ENCODE measurements at places on chromosomes 7 and 10. TPM values are rescaled to one million over a fixed set of nuclear protein-coding genes. Genes with fewer than 3 reads are reported as not detected.

GRCh38 chr7:101531726-101532357 lies 97.3 kb downstream of the MYL10 start:
- DNase-seq, result no peak

ADARB2 gene
- 1.3 TPM for total RNA-seq

DNA sequence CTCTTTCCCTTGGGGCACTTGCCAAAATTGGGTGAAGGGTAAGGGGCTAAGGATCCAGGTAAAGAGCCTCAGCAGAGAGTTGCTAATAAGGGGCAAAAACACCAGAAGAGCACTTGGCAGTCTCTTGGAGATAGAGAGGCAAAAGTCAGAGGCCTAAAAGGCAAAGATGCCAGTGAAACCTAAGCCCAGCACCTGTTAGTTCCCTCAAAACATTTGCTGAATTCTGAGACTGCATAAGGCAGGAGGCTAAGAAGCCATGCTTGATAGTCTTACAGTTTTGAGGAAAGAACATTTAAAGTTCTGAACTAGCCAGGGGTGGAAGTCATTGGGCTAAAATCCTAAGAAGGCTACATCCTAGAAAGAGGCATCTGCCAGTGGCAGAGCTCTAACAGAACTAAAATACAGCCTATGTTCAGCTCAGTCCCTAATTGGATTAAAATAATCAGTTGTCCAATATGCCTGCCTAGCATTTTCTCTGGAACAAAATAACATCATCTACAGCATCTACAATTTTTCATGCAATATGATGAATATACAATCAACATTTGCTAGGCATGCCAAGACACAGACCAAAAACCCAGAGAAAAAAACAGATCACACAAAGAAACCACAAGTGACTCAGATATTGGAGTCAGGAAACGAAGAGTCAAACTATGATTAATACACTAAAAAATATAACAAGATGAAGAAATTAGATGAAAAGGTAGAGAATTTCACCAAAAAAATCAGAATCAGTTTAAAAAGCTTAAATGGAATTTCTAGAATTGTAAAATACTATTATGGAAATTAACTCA lies 7.7 kb downstream of the HTR7 start:
- no peak for DNase-seq

DNA sequence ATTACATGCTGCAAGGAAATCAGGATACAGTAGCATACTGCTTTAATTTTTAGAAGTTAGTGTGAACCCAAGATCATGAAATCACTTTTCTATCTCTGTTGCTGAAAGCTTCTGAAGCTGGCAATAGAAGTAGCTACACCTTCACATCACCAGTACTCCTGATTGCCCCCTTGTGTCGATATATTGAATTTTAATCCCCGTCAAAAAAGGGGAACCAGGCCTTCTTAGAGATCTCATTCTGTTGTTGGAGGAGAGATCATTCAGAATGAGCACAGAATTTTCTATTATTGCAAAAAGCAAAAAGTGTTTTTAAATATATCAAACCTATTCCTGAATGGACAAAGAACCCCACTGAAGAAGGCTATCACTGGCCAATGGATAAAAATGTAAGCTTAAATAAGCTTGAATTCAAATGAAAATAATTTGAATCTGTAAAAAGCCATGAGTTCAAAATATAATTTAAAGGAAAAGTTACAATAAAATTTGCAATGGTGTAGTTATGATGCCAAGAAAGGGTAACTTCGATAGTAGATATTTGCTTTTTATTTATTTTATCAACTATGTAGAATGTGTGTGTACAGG lies 39.7 kb upstream of the TEX47 start:
- no peak for DNase-seq

- no peak for DNase-seq
Observed at GRCh38 chr10:822661-823367, 108.7 kb downstream of the LARP4B start.

DNA sequence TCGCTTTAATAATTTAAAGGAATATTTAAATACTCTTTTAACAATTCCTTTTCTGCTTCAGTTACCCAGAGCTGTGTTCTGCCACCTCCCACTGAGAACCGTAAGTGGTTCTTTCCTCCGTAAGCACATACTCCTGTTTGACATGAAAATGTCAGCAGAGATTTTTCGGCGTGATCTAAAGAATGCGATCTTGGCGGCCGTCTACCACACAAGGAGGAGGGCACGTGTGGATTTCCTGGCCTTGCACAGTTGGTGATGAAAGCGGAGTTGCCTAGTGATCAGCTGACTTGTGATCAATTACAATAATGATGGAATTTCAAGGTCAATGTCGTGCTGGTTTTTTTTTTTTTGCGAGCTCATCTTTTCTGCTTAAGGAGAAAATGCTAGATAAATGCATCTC lies 35.6 kb upstream of the INSIG1 start:
- no peak for DNase-seq

DNA sequence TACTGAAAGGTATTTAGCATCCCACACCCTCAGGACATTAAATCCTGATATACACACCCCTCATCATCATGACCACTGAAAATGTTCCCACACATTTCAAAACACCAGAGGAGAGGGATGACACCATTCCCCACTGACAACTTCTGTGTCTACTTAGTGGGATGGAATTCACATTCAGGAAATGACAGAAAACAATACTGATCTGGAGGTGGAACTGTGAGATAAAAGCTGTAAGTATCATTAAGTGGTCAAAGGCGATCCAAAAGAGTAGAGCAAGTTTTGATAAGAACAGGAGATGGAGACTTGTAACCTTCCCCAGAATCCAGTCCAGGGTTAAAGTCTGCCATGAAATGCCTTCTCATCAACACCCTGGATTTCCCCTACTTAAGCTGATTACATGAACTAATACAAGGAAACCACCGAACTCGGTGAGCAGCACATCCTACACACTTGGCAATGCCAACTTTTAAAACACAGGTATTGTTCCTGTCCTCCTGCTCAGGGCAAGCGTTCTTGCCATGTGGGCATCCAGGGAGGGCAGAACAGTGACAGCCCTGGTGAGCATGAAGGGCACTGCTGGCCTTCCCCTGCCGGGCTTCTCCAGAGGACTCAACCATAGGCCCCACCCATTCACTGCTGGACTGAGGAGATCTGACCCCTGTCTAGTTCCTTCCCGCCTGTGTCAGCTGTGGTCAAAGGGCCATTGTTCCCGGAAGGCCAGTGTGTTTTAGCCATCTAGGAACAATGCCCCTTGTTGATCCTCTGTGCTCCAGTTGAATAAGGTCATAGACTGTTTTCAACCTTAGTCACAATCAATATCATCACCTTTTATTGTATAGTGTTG lies 85.0 kb downstream of the SGMS1 start:
- peak; percentile 52 for DNase-seq

Measured in activated naive CD4-positive, alpha-beta T cell treated with anti-CD3 and anti-CD28 coated beads for 36 hours (primary cell).